ENCODE measurements at places on chromosomes 11 and 22. TPM values are rescaled to one million over a fixed set of nuclear protein-coding genes. Genes with fewer than 3 reads are reported as not detected.

DNA sequence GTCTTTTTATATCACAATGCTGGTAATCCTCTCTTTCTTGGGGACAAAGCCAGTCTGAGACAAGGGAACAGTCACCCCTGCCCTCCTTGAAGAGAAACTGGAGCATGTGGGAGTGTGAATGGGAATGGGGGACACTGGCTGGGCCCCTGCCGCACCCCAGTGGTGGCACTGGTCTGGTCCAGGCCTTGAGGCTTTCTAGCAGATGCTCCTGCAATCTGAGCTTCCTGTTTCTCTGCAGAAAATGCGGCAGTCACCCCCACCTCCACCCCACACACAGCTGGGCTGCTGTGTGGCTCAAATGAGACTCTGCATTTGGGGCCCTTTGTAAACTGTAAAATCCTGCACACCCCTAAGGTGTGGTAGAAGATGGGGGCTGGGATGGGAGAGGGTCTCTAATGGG, 6.6 kb upstream of the MARK2 start:
- DNase-seq: no peak

Gene SPON1
- 0.72 TPM for total RNA-seq

DNA sequence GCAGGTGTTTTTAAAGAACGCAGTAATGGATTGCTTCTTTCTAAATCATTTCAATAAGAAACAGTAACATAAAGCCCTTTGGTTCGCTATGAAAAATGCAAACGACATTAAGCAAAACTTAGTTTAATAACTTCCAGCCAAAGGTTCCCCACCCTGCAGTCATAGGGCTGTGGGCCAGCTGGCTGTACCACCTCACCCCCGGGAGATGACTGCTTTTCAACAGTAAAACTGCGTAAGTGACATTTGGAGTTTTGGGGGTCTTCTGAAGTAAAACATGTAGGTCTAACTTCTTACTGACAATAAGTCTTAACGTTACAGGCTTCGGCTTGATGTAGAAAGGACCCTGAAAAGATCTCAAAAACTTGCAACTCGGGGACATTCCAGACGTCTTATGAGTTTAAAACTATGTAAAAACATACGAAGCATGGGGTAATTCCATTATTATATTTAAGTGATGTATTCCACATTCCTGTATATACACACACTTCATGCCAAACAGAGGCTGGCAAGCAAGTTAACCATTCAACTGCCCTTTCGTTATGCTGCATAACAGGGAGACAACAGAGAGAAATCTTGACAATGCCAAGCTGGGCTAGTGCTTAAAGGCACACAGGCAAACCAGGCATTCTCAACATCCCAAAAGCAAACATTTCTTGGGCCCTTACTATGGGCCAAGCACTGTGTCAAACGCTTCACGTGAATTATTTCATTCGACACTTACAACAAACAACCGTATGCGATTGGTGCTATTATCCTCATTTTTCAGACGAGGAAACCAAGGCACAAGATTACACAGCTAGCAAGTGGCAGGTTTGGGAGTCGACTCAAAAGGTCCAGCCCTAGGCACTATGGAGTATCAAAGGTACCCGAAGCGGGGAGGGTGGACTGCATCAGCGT, 1.2 kb downstream of the MRTFA start:
- DNase-seq: peak; percentile 42

Gene POU2AF2
- total RNA-seq: not detected

- peak; percentile 73 for DNase-seq
Observed at GRCh38 chr11:33622186-33622585, 78.4 kb downstream of the C11orf91 start.

Gene OR6A2
- total RNA-seq: 0.59 TPM

DNA sequence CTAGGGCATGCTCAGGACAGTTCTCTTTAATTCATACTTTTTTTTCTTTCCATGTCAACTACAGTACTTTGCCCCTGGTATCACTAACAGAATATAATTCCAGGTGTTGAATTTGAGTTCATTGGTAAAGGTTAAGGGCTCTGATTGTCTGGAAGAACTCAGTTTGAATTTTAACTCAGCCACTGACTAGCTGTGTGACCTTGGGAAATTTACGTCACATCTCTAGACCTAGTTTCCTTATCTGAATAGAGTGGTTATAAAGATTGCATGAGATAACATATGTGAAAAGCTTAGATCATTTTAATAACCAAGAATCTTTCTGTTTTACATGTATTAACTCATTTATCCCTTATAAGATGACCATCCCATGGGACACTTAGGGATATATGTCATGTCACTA, 15.8 kb upstream of the ZC3H12C start:
- DNase-seq: no peak

DNA sequence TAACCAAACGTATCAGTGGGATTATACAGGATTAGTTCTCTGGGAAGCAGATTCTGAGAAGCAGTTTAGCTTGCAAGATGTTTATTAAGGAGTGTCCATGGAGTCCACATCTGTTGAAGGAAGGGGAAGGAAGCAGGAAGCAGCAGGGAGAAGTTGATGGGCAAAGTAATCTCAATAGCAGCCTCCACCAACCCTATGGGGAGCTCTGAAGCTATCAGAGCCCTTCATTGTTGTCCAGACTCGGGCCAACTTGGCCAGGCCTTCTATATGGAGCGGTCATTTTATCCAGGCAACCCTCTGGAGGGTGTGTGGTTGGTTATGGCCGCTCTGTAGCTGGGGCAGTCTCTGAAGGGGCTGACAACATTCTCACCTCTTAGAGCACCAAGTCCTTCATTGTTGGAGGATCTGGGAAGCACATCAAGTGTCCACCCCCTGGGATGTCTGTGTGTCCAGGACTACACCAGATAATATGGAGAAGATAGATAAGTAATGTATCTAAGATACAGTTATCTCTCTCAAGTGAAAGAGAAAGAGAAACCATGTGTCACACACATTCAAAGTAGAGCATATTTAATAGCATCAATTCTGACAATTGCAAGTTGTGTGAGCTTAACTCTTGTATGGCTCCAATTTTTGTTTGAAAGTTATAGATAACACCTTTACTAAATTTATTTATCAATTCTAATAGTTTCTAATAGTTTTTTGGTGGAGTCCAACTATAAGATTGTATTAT, 101.7 kb upstream of the TRIM77 start:
- no peak for DNase-seq

DNA sequence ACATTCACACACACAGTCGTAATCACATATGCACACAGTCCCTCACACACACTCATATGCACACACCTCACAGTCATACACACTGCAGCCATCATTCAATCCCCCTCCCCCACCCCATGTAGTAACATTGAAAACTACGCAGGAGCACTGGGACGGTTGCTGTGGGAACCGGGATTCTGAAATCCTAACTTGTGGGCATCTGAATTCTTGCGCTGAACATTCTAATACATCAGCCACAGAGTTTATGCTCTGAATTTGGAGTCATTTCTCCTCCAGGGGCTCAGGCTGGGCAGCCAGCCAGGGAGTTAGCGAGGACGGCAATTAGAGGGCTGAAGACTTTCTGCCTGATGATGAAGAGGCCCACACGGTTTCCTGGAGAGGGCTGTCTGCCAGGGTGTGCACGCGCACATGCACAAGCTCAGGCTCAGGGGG, 32.7 kb downstream of the CD6 start:
- peak; percentile 75 for DNase-seq

- DNase-seq: peak; percentile 91
Observed at GRCh38 chr22:46068593-46069491, 81.5 kb upstream of the PPARA start.

DNA sequence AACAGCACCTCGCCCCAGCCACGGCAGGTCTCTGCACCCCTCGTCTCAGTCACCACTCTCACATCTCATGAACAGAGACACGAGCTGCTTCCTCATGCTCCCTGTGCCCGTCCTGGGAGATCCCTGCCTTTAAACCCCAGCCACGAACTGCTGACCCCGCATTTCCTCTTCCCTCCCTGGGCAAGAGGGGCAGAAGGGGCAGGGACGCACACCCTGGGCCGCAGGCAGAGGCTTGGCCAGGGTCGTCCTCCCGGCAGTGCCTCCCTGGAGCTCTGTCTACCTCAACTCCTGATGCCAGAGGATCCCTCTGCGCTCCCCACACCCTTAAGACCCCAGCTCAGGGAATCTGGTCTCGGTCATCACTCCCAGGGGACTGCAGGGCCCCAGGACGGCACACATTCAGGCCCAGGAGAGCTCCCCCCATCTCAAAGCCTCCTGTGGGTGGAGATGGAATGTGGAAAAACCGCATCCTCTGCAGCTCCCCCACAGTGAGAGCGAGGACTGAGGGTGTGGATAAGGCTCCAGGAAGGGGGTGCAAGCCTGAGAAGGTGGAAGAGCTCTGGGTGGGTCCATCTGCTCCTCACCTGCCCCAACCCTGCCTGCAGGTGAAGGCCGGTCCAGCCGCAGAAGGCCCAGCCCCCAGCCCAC, 1.2 kb downstream of the BID start:
- peak; percentile 97 for DNase-seq

DNA sequence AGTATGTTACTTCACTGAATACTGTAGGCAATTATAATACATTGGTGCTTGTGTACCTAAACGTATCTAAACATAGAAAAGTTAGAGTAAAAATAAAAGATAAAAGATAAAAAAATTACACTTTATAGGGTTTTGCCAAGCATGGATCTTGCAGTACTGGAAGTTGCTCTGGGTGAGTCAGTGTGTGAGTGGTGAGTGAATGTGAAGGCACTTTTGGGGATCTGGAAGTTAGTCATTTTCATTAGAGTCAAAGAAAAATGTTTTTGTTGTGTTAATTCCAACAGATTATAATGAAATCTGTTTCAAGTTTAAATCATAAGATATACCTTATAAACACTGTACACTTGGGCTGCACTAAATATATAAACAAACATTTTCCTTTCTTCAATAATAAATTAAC, 3.3 kb downstream of the SLC22A25 start:
- DNase-seq: no peak

DNA sequence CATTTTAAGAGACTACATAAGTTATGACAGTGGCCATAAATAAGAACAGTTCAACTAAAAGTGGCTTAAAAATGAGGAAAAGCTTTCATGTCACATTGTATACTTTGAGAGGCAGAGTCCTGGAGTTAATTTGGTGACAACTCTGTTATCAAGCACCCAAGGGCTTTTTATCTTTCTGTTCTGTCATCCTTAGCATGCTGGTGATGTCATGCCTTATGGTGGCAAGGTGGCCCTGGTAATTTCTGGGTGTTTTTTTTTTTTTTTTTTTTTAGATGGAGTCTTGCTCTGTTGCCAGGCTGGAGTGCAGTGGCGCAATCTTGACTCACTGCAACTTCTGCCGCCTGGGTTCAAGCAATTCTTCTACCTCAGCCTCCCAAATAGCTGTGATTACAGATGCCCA, 158.8 kb downstream of the AASDHPPT start:
- DNase-seq: no peak

Gene BCR
- total RNA-seq: 29.8 TPM

Gene CD6
- total RNA-seq: not detected

- DNase-seq: no peak
Observed at GRCh38 chr11:110912437-110912836, 200.2 kb upstream of the ARHGAP20 start.

Gene CHCHD10
- 0.88 TPM for total RNA-seq

Gene SOX10
- not detected for total RNA-seq

DNA sequence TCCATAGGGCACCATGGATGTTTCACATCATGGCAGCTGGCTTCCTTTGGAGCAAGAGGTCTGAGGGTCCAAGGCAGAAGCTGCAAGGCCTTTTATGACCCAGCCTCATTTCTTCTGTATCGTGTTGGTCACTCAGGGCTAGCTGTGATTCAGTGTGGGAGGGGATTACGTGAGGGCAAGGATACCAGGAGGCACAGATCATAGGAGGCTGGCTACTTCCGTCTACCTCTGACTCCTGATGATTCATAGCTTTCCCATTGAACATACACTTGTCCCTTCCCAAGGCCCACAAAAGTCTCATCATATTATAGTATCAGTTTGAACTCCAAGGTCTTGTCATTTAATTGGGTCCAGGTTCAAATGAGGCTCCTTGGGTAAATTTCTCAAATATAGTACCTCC, 135.3 kb upstream of the ZBED5 start:
- peak; percentile 32 for DNase-seq

DNA sequence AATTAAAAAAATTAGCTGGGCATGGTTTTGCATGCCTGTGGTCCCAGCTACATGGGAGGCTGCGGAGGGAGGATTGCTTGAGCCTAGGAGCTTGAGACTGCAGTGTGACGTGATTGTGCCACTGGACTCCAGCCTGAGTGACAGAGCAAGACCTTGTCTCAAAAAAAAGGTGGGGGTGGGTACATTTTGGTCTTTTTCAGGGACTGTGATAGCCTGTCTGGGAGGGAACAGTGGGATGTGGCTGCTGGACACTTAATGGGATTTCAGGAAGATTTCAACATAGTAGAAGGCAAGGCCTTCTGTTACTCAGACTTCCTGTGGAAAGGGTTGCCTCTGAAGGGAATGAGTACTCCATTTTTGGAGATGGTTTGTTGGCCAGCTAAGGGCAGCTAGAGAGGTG, 40.6 kb downstream of the RELT start:
- DNase-seq: no peak

- no peak for DNase-seq
Observed at GRCh38 chr11:28447226-28447625, 339.0 kb downstream of the METTL15 start.

Gene C11orf97
- not detected for total RNA-seq

DNA sequence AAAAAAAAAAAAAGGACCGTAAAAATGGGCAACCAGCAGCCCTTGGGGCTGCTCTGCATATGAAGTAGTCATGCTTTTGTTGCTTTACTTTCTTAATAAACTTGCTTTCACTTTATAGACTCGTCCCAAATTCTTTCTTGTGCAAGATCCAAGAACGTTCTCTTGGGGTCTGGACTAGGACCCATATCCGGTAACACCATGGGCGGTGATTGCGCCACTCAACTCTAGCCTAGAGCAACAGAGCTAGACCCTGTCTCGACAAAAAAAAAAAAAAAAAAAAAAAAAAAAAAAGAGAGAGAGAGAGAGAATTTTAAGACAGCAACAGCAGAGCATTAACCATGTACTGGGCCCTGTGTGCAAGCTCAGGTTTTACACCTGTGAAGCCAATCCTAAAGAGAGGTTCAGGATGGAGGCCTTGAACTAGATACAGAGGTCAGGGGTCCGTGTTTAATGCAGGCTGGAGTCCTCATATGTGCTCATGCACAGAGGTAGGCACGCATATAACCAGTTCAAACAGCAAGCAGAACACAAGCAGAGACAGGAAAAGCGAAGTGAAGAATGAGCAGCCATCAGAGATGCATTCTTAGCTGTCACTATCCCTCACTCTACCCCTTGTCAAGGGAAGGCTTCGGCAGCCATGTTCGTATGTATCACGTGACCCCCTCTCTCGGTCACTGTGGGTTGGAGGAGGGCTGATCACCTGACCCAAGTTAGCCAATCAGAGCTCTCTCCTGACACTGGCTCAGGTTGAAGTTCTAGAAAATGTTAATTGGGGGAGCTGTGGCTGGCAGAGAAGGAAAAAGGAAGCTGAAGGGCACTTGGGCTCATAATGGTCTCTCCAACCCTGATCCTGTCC, 16.7 kb upstream of the SYT12 start:
- peak; percentile 89 for DNase-seq

DNA sequence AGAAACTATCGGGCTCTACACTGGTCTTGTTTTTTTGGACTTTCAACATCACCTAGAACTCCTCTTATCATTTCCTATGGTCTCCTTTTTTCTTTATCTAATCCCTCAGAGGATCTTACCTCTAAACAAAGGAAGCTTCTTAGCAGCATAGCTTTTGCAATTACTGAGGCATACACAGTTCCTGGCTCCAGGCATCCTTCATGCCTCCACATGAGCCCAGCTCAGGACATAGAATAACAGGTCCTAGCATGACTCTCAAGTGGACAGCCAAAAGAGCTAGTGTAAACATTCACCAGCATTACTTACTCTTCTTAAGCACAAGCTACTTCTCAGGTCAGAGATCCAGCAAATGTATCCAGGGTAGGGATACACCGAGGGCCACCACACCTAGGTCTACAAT, 17.1 kb downstream of the CFAP300 start:
- DNase-seq: no peak

All from osteoblast (primary cell).